ENCODE measurements at places on chromosomes 7 and 10. TPM values are rescaled to one million over a fixed set of nuclear protein-coding genes. Genes with fewer than 3 reads are reported as not detected.

TAS2R5 gene
- total RNA-seq, result 1.2 TPM

GRCh38 chr7:132536654-132537395, 39.4 kb downstream of the PLXNA4 start:
- no peak for DNase-seq
- H3K4me1 ChIP-seq, result no peaks in the 10 kb centered on the region
- peaks cover 3% of the 10 kb centered on the region for H3K27me3 ChIP-seq

GRCh38 chr7:2624293-2624886, 7.4 kb upstream of the TTYH3 start:
- H3K36me3 ChIP-seq, result no peaks in the 10 kb centered on the region
- no peaks in the 10 kb centered on the region for H3K4me1 ChIP-seq
- no peaks in the 10 kb centered on the region for H3K27me3 ChIP-seq
- no peak for DNase-seq

- H3K27me3 ChIP-seq, result no peaks in the 10 kb centered on the region
- H3K4me3 ChIP-seq, result no peak overlapping the region
- H3K4me1 ChIP-seq, result peaks cover 3% of the 10 kb centered on the region
- no peaks in the 10 kb centered on the region for H3K36me3 ChIP-seq
- no peak for DNase-seq
These were observed 85.5 kb upstream of the CACUL1 start for GRCh38 chr10:118840071-118840775.

MMP21 gene
- total RNA-seq, result 0.21 TPM

MSS51 gene
- total RNA-seq, result 2.3 TPM

- H3K4me3 ChIP-seq, result no peak overlapping the region
- H3K27me3 ChIP-seq, result no peaks in the 10 kb centered on the region
- DNase-seq, result peak; percentile 54
- H3K4me1 ChIP-seq, result no peaks in the 10 kb centered on the region
- H3K27ac ChIP-seq, result no peak overlapping the region
These were observed 102.3 kb upstream of the NUPR2 start for GRCh38 chr7:56218510-56218909.

DNA sequence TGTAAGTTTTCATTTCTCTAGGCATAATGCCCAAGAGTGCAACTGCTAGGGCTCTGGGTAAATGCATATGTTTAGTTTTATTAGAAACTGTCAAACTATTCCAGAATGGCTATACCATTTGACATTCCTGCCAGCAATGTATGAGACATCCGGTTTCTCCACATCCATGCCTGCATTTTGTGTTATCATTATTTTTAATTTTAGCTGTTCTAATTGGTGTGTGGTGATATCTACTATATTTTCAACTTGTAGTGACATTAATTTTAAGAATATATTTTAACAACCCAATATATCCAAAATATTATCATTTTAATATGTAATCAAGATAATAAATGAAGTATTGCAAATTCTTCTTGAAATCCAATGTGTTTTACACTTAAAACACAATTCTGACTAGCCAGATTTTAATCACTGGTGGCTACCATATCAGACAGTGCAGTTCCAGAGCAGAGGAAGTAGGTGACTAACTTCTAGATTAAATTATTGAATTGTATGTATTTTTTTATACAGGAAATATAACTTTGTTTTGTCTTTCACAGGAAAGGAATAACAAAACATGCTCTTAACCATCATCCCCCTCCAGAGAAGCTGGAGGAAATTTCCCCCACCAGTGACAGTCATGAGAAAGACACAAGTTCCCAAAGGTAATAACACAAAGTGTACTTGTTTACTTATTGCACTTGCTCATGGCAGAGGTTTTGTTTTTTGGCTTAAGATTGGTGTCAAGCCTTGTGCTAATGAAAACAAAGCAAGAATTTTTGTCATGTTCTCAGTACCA, 6.4 kb downstream of the FAM149B1 start:
- H3K4me1 ChIP-seq, result no peaks in the 10 kb centered on the region
- H3K36me3 ChIP-seq, result peaks cover 25% of the 10 kb centered on the region
- H3K27ac ChIP-seq, result no peak overlapping the region
- no peak overlapping the region for H3K4me3 ChIP-seq

DNA sequence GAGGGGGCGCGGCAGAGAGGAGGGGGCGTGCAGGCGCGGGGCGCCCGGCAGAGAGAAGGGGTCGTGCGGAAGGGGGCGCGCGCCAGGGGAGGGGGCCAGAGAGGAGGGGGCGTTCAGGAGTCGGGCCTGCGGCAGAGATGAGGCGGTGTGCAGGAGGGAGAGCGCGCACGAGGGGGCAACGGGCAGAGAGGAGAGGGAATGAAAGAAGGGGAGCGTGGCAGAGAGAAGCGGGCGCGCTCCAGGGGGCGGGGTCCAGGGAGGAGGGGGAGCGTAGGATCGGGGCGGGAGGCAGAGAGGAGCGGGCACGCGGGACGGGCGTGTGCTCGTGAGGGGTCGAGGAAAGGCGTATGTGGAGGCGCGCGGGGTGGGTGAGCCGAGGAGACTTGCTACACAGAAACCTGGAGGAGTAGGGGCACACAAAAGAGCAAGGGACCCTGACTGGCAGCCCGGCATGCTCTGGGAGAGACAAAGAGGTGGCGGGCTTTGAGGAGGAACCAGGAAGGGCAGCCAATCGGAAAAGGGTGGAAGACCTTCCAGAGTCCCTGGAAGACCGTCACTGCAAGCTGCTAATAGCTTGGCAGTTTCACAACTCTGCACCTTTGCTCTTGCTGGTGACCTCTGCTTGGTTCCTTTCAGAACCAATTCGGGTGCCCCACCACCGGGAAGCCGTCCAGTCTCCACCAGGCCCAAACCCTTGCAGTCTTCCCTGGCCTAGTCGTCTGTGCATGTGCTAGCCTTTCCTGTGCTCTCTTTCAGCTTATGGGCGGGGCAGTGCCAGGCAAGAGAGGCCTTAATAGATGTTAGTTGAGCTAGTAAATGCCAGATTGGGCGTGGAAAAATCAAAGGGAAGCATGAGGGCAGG, 639 bp downstream of the DYDC2 start:
- H3K27me3 ChIP-seq, result no peaks in the 10 kb centered on the region
- no peaks in the 10 kb centered on the region for H3K36me3 ChIP-seq
- DNase-seq, result peak; percentile 68
- H3K4me3 ChIP-seq, result peak overlapping the region; percentile 38

MEOX2 gene
- total RNA-seq, result 103 TPM

GRCh38 chr10:62972103-62972502, 155.9 kb upstream of the EGR2 start:
- no peak for DNase-seq
- H3K36me3 ChIP-seq, result no peaks in the 10 kb centered on the region
- no peak overlapping the region for H3K4me3 ChIP-seq

TMEM130 gene
- 1.5 TPM for total RNA-seq

- H3K27me3 ChIP-seq, result no peaks in the 10 kb centered on the region
- peaks cover 10% of the 10 kb centered on the region for H3K4me1 ChIP-seq
- peak; percentile 30 for DNase-seq
- H3K36me3 ChIP-seq, result no peaks in the 10 kb centered on the region
- H3K4me3 ChIP-seq, result no peak overlapping the region
These were observed 216.2 kb downstream of the AUTS2 start for GRCh38 chr7:69814421-69814962.

- no peaks in the 10 kb centered on the region for H3K27me3 ChIP-seq
- H3K4me1 ChIP-seq, result peaks cover 3% of the 10 kb centered on the region
- no peak overlapping the region for H3K27ac ChIP-seq
- H3K4me3 ChIP-seq, result no peak overlapping the region
- no peak for DNase-seq
- no peaks in the 10 kb centered on the region for H3K36me3 ChIP-seq
These were observed 7.9 kb downstream of the STAM start for GRCh38 chr10:17651896-17652295.

DNA sequence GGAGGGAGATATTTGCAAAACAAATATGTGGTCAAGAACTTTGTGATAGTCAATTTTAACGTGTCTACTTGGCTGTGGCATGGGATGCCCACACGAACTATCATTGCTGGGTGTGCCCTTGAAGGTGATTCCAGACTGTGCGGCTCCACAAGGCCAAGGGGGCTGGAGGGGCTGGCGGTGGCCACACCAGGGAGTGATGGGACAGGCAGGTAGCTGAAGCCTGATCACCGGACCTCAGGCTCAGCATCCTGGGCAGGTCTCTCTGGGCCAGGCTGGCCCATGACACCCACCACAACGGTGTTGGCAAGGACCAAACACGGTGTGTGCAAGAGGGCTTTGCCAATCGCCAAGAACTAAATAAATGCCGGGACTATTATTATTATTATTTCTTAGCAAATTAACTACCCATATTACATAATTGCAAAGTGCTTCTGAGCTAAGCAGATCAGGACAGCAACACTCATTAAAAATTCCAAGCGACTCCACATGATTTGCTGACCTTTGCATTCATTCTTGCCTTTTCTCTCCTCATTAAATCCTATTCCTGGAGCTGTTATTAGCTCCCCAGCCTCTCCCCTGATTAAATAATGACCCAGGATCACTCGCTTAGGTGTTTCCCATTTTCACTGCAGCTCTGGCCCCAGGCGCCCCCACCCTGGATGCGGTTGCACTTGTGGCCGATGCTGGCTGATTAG, 35.4 kb upstream of the PPP2R2D start:
- no peak overlapping the region for H3K27ac ChIP-seq
- DNase-seq, result no peak
- H3K27me3 ChIP-seq, result no peaks in the 10 kb centered on the region
- no peaks in the 10 kb centered on the region for H3K4me1 ChIP-seq
- no peak overlapping the region for H3K4me3 ChIP-seq

GRCh38 chr10:69239136-69239535, 19.0 kb downstream of the HKDC1 start:
- no peak overlapping the region for H3K27ac ChIP-seq
- H3K27me3 ChIP-seq, result no peaks in the 10 kb centered on the region
- no peak overlapping the region for H3K4me3 ChIP-seq

- H3K4me1 ChIP-seq, result no peaks in the 10 kb centered on the region
- peak overlapping the region; percentile 17 for H3K27ac ChIP-seq
- H3K36me3 ChIP-seq, result no peaks in the 10 kb centered on the region
- DNase-seq, result peak; percentile 76
These were observed 30.3 kb upstream of the SUN1 start for GRCh38 chr7:801940-802381.

GRCh38 chr7:97293031-97293430, 175.5 kb downstream of the SDHAF3 start:
- no peak for DNase-seq
- H3K4me3 ChIP-seq, result no peak overlapping the region
- no peaks in the 10 kb centered on the region for H3K27me3 ChIP-seq
- no peak overlapping the region for H3K27ac ChIP-seq
- no peaks in the 10 kb centered on the region for H3K4me1 ChIP-seq

EPO gene
- total RNA-seq, result not detected

DNA sequence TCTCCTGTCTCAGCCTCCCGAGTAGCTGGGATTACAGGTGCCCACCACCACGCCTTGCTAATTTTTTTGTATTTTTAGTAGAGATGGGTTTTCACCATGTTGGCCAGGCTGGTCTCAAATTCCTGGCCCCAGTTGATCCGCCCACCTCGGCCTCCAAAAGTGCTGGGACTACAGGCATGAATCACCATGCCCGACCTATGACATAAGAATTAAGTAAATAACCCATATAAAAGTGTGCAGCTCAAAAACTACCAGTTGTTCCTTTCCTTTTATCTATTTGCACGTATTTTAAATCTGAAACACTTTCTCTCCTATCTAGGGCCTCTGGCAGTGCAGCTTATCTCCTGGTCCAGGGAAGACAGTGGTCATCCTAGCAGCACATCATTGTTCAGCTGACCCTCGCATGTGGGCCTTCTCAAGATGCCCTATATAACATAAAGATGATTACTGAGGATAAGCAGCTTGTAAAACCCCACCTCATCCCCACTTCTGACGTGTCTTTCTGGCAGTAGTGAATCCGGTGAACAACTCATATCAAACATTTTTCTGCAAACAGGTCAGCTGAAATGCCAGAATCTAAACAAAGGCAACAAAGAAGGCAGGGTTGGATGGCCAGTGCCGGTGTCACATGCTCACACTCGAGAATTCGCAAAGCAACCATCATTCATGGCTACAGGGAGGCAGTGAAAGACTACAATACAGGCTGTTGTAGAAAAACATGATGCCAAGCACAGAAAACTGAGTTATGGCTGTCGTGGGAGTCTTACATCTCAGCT, 36.0 kb upstream of the KCNIP2 start:
- H3K27me3 ChIP-seq, result no peaks in the 10 kb centered on the region
- H3K36me3 ChIP-seq, result no peaks in the 10 kb centered on the region
- peak overlapping the region; percentile 23 for H3K4me3 ChIP-seq
- no peaks in the 10 kb centered on the region for H3K4me1 ChIP-seq
- DNase-seq, result no peak
- no peak overlapping the region for H3K27ac ChIP-seq

DNA sequence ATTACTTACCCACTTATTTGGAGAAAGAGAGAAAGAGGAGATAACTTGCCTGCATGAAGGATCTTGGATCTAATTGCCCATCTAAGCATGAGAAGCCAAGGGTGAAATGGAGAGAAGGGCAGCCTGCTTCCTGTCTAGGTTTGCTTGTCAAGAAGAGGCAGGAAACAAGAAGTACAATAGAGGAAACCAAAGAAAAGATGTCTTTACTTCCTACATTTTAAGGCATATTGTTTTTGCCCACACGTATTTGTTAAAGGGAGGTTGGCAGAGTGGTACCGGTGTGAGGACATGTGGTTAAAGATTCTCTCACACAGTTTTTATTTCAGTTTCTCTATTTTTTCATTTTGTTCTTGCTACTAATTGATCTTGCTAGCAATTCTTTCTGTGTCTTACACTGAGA, 6.0 kb upstream of the TAS2R38 start:
- no peak overlapping the region for H3K27ac ChIP-seq
- no peak overlapping the region for H3K4me3 ChIP-seq
- H3K36me3 ChIP-seq, result no peaks in the 10 kb centered on the region
- DNase-seq, result no peak

- H3K27ac ChIP-seq, result no peak overlapping the region
- DNase-seq, result no peak
- H3K4me3 ChIP-seq, result no peak overlapping the region
- no peaks in the 10 kb centered on the region for H3K27me3 ChIP-seq
- no peaks in the 10 kb centered on the region for H3K36me3 ChIP-seq
- H3K4me1 ChIP-seq, result peaks cover 3% of the 10 kb centered on the region
These were observed 64.3 kb downstream of the ELAPOR2 start for GRCh38 chr7:86995052-86995725.

- no peak for DNase-seq
- no peak overlapping the region for H3K4me3 ChIP-seq
- no peaks in the 10 kb centered on the region for H3K4me1 ChIP-seq
- no peaks in the 10 kb centered on the region for H3K36me3 ChIP-seq
These were observed 217.1 kb upstream of the DPP6 start for GRCh38 chr7:153835103-153835502.

LHFPL3 gene
- not detected for total RNA-seq

DNA sequence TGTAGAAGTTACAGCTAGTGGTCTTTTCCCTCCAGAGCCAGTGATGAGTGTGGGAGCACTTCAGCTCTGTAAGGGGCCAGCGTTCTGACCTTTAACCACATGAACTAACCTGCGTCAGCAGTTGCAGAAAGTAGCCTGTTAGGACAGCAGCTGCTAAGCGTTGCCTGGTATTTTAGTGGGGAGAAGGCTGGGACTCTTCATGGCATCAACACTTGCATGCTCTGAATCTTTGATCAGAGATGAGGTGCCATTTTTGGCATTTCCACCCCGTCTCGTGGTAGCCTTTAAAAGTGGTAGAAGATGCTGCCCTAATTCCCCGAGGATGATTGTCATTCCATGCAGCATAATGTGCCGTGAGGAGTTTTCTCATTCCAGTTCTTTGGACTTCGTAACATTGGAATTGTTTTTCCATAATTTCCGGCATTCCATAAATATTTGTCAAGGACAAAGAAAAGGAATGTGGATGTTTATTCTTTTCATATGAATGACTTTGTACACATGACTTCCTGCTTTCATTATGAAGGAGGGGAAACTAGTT, 92.2 kb downstream of the AVL9 start:
- peak; percentile 81 for DNase-seq
- no peak overlapping the region for H3K4me3 ChIP-seq
- peaks cover 19% of the 10 kb centered on the region for H3K36me3 ChIP-seq
- peaks cover 10% of the 10 kb centered on the region for H3K4me1 ChIP-seq

TUBB8 gene
- total RNA-seq, result 0.15 TPM

SH2B2 gene
- total RNA-seq, result 3.3 TPM

All from lung (tissue), 17 donors.